Motor neuron (in vitro differentiated cells): ENCODE measurements at places on chromosomes 7 and 10. TPM values are rescaled to one million over a fixed set of nuclear protein-coding genes. Genes with fewer than 3 reads are reported as not detected.

DNA sequence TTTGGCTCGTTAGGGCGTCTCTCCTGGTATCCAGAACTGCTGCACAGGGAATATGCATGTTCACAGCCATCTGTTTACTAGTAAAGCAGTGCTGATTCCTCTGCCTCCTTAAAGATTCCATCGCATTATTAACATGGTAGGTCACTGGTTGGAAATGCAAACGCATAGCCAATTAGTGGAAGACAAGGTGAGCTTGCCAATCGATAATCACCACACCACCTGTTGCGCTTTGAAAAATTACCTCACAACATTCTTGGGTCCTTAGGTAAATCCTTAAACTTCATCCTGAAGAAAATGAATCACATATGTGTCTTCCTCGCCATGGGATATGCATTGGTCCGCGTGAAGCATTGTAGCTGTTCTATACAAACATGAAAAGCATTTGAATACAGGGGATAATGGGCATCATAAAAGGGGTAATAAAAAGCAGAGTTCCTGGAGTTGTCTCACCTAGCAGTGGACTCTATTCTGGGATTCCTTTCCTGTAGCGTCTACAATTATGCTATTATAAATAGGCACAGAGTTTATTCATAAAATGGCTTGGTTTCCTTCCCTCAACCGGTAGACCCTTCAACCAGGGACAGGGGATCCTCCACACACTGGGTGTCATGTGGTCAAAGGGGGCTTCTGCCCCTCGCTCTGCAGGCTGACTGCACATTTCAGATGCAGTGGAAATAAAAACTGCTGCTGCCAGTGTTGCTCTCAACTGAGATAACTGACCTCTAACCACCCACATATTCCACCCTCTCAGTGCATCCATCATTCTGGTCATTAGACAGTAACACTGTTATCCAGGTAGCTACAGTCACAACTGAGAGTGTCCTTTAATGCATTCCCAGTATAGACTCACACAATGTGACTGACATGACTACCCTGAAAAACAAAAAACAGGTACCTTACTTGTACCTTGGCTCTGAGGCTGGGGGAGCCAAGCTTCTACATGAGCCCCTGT lies 389.2 kb upstream of the NFE2L3 start:
- ATAC-seq, result no peak

VPS41 gene
- total RNA-seq, result 32.6 and 33.1 TPM in 2 replicates

GRCh38 chr10:131041441-131041840 lies 270.1 kb downstream of the TCERG1L start:
- ATAC-seq, result no peak

DNA sequence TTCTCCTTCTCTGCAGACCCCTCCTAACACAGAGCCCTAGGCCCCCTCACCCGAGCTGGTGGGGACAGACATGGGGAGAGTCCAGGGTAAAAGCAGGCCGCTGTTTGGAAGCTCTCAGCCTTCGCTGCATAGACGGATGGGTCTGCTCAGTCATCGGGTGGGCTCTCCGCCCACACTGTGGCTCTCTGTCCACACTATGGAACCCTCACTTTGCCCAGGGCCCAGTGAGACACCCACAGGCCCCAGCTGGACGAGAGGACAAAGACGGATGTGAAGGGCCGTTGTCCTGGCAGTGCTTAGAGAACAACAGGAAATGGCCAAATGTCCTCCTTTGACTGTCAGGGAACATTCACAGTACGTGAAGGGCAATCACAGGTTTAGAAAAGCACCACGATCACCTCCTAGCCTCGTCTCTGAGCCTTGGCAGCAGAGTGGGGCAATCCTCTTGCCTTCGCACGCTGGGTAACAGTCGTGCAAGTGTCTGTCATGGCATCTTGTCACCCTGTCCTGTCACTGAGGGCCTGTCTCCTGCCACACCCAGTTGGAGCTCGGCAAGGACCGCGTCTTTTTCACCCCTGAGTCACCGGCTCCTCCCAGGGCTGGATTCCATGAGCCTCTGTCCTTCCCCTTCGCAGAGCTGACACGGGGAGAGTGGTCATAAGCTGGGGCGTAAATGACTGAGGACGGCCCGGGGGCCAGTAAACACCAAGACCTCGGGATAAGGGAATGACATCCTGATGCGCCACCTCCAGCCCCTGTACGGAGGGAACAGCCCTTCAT lies 80.6 kb downstream of the PRKAG2 start:
- ATAC-seq, result peak; percentile 48

OLAH gene
- total RNA-seq, result 0.32 TPM in 1 of 2 replicates, not detected in the other

- ATAC-seq, result no peak
These were observed 173.4 kb upstream of the NRP1 start for GRCh38 chr10:33507662-33508425.

DNA sequence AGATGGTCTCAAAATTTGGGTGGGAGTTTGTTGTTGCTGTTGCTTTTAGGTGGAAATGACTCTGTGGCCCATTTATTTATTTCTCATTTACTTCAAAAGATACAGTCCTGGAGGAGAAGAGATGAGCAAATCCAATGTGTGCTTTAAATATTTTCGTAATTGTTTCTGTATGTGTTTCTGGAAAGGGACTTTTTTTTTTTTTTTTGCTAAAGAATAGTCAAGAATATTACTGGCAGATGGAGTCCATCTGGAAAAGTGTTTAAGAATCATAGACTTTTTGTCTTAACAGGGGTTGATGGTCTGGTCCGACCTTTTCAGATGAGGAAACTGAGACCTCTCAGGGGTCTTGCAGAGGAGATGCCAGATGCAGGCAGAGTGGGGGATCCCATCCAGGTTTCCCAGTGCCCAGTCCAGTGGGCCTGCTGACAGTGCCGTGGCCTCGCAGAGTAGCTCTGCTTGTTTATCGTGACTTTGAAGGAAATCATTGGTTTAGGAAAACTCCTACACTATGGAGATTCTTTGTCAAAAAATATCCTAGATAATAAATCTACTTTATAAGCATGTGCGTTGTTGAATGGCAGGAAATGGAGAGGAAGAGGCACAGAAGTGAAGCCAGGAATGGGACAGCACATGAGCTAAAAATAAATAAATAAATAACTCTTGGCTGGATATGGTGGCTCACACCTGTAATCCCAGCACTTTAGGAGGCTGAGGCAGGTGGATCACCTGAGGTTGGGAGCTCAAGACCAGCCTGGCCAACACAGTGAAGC lies 164.3 kb upstream of the SVIL start:
- ATAC-seq, result no peak

MMD2 gene
- 0.09 TPM in 1 of 2 replicates, not detected in the other for total RNA-seq

DNA sequence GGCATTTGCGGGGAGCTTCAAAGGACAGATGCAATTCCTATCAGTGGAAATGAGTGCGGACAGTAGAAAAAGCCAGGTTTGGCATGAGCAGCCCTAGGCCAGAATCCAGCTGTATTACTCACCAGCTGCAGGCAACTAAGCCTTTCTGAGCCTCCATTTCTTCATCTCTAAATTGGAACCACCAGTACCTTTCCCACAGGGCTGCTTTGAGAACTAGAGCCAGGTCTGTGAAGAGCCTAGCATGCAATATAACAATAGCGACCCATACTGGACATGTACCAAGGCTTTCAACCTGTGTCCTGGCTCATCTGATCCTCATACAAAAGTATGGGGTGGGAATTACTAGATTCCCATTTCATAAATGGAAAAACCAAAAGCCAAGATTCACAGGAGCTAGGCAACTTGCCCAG lies 101.0 kb downstream of the GSAP start:
- ATAC-seq, result no peak

DNA sequence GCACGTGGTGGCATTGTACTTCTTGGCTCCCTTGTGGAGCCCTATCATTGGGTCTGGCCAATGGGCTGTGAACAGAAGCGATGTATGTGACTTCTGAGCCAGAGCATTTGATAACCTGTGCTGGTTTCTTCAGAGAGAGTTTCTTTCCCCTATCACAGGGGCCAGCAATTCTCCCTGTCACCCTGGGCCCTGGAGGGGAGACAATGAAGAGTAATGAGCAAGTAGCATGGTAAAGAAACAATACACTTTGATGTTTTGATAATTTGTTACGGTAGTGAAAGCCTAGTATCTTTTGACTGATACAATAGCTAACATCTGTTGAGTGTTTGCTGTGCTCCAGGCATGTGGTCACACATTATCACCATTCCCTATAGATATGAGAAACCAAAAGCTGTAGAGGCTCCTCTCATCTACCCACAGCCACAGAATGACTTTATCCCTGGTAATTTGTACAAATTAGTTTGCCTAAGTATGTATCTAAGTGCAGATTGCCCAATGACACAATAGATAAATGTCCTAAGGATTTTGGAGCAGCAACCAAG lies 113.4 kb upstream of the SVIL start:
- ATAC-seq, result no peak

GBX1 gene
- 0.19 and 0.22 TPM in 2 replicates for total RNA-seq
